ENCODE measurements at places on chromosomes 1 and 21. TPM values are rescaled to one million over a fixed set of nuclear protein-coding genes. Genes with fewer than 3 reads are reported as not detected.

The KIRREL1 gene
- not detected for total RNA-seq

The PADI4 gene
- total RNA-seq, result 0.19 TPM

The C1orf159 gene
- 18.8 TPM for total RNA-seq

The SPATA17 gene
- not detected for total RNA-seq

The SAMD11 gene
- total RNA-seq, result not detected

The PTPN7 gene
- 281 TPM for total RNA-seq

The OBSCN gene
- 60.0 TPM for total RNA-seq

The TMEM200B gene
- total RNA-seq, result not detected

The SLC6A9 gene
- 0.87 TPM for total RNA-seq

The S100A13 gene
- total RNA-seq, result 7.9 TPM

The IFI6 gene
- 32.3 TPM for total RNA-seq

The PDE4B gene
- 60.3 TPM for total RNA-seq

The UMODL1 gene
- not detected for total RNA-seq

The OR10J1 gene
- not detected for total RNA-seq

The PDC gene
- not detected for total RNA-seq

The PRAMEF8 gene
- total RNA-seq, result not detected

Measured in activated T-helper 17 cell treated with anti-CD3 and anti-CD28 coated beads, Interleukin-2, amount 50 U/mL, for 72 hours (primary cell).